Gastroesophageal sphincter (tissue), 4 donors: ENCODE measurements at places on chromosomes 1 and 21. TPM values are rescaled to one million over a fixed set of nuclear protein-coding genes. Genes with fewer than 3 reads are reported as not detected.
A peak's percentile ranks its signal among the peaks of the same experiment; 100 is the strongest.

GRCh38 chr1:74548961-74549750 lies 36.7 kb upstream of the LRRC53 start:
- ATAC-seq: no peak

DNA sequence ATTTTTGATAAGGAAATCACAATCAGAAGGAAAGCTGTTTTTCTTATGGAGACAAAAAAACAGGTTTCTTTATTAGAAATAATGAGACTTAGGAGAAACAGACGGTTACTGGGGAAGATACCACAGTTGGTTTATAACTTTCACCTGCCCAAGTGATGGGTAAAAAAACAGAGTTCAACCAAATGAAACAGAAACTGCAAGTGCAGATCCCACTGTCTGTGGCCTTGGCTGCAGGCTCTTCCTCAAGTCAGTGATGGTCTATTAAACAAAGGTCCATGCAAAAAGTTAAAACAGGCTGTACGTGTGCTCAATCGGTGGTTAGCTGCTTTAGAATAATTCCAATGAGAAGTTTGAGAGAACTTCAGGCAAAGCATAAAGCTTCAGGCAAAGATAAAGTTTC lies 112.1 kb upstream of the NEGR1 start:
- no peak for ATAC-seq

- ATAC-seq: no peak
Measured at GRCh38 chr1:167829868-167830267, 84.1 kb downstream of the ADCY10 start.

DNA sequence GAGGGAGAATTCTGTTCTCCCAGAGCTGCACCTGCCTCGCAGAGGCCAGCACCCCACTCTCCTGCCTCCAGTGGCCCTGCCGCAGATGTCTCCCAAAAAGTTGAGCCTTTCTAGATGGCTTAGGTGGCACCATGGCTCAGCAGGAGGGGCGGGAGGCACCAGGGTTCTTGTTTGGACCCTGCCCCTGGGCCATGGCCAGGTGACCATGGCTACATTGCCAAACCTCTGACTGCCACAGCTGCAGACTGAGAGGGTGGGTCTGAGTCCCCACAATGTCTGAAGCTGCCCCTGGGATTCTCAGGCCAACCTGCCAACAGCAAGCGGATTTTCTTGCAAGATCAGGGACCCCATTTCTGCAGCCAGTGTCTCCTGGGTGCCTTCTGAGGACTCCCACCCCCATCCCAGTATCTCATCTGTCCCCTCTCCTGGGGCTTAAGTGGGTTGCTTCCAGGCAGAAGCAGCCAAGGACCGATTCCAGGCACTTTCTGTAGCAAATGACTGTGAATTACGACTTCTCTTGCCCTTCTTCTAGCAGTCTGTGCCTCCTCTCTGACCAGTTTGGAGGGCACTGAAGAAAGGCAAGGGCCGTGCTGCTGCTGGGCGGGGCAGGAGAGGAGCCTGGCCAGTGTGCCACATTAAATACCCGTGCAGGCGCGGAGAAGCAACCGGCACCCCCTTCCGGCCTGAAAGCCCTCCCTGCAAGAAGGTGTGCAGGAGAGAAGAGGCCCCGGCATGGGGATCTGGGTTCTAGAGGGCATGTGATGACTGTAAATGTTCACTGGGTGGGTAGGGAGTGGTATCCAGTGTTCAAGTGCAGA lies 22.5 kb downstream of the SESN2 start:
- ATAC-seq: no peak

DNA sequence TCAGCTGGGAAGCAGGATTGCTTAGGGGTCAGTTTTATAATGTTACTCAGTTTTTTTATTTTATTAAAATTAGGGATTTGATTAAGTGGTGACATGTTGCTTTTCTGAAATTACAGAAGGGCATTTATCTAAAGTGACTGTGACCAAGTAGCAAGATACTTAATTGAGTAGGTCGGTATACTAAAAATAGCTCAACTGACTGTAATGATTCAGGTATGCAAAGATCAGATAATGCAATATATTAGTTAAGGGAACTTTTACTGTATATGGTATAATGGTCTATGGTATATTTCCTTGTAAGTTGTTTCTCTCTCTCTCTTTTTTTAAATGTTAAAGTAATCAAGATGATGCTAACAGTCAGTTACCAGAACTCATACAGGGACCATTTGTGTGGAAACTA lies 26.2 kb downstream of the RLF start:
- ATAC-seq: no peak

- no peak for ATAC-seq
Measured at GRCh38 chr1:164675342-164675904, 116.4 kb downstream of the PBX1 start.

GRCh38 chr1:53600001-53600400 lies 139.0 kb downstream of the GLIS1 start:
- no peak for ATAC-seq

- ATAC-seq: peak; percentile 89
Measured at GRCh38 chr1:235883261-235883927, 16.7 kb upstream of the LYST start.

- ATAC-seq: no peak
Measured at GRCh38 chr1:244813327-244813726, 22.1 kb upstream of the COX20 start.

GRCh38 chr1:230824919-230825721 lies 43.2 kb downstream of the C1orf198 start:
- peak; percentile 41 for ATAC-seq

DNA sequence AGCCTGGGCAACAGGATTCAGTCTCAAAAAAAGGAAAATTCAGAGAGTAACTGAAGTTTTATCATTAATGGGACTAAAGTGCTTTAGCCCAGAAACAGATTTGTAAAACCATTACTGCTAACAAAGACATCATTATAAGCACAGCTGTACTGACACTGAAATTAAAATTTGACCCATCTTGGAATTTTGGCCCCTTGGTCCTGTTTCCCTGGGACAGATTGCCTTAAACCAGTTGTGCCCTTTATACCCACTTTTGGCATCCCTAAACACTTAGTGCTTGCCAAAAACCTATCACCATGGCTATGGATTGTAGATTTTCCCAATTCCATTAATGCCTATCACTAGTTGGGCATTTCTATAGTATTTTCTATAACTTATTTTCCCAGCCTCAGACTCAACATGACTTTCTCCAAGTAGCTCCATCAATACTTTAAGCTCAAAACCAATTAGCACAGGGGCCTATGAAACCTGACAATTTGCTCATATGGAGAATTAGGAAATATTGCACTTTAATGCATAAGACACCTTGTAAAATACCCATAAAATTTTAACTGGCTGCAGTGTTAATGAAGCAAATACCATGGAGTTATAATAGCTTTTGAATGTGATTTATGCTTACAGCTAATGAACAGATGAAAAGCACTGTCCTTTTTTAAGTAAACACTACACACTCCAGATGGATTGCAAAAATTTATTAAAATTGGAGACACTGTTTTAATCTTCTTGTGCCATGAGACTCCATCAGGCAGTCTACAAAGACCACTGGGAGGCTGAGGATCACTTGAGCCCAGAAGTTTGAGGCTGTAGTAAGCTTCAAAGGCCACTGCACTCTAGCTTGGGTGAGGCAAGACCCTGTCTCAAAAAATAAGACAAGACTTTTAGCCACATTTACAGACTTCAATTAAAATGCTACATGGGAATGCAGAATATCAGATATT lies 4.3 kb downstream of the GAS5 start:
- no peak for ATAC-seq

- no peak for ATAC-seq
Measured at GRCh38 chr1:171334024-171334640, 20.1 kb downstream of the FMO4 start.

GRCh38 chr1:93616996-93617669 lies 64.5 kb downstream of the BCAR3 start:
- peak; percentile 50 for ATAC-seq

- no peak for ATAC-seq
Measured at GRCh38 chr1:204248954-204249353, 35.2 kb upstream of the GOLT1A start.

DNA sequence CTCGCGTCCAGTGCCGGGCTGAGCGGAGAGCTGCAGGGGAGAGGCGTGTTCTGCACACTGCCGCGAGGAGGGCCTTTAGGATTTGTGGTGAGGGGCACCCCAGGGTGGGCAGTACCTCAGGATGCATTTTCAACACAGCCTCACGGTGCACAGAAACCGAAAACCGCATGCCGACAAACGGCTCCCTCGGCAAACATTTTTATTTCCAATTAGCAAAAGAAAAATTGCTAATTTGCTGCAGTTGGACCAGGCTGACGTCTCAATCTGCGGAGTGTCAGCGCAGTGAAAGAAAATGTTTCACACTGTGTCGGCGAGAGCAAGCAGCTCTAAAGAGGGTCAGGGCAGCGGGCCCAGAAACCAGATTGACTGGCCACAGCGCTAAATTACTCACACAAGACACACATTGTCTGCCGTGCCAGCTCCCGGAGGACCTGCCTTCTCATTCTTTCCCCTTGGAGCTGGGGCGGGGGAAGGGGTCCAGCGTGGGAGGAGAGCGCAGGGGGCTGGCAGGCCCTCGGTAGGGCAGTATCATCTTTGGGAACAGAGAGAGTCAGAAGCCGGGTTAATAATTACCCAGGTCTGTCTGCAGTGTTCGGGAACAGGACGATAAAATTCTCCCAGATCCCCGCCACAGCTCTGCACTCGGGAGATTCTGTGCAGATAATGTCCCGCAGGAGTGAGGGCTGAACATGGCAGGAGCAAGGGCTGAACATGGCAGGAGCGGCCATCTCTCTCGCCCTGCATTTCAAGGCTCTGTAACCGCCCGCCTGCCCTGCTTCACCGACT lies 150.2 kb downstream of the PRDM16 start:
- peak; percentile 39 for ATAC-seq

GRCh38 chr1:239951511-239952140 lies 140.1 kb upstream of the FMN2 start:
- ATAC-seq: no peak

- no peak for ATAC-seq
Measured at GRCh38 chr1:20401405-20402010, 84.5 kb downstream of the CAMK2N1 start.

Gene SPRR1B
- total RNA-seq: not detected

Gene CYP2J2
- total RNA-seq: 3.9 TPM

Gene KRTAP19-1
- total RNA-seq: not detected

Gene CLDN8
- not detected for total RNA-seq

Gene GUCA2A
- not detected for total RNA-seq

Gene SLAMF6
- 0.49 TPM for total RNA-seq

Gene IL22RA1
- total RNA-seq: not detected

Gene CYYR1
- 14.0 TPM for total RNA-seq

Gene PDZK1
- total RNA-seq: not detected
